ENCODE measurements at places on chromosomes 6 and 20.

DNA sequence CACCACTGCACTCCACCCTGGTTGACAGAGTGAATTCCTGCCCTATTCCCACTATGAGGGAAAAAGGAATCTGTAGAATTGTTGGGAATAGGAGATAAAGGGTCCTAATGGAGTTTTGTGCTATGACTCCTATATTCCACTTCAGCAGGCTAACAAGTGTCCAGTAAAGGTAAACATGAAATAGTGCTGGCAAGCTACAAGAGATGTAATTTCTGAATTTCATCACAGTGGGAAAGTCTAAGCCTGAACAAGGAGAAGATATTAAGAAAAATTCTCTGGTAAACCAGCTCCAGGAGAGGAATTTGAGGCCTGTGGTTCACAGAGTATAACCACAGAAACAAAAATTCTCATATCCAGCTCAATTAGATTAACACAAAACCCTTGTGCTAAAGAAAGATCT lies 10.3 kb upstream of the C6orf58 start:
- no peak for DNase-seq

DNA sequence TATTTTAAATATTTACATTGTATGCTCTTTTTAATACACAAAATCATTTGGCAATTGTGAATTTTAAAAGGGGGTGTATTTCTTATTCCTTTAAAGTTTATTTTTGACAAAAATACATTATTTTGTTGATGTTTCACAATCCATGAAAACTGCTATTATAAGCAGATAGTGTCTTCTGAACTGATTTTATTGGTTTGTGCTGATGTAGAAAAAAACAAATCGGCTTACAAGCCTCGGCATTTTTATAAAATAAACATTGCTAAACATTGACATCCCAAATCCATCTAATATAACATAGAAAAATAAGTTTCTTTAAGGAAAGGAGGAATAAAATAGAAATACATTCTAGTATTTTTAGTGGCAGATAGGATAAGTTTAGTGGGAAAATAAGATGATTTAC lies 634.7 kb downstream of the GRIK2 start:
- DNase-seq, result no peak

DNA sequence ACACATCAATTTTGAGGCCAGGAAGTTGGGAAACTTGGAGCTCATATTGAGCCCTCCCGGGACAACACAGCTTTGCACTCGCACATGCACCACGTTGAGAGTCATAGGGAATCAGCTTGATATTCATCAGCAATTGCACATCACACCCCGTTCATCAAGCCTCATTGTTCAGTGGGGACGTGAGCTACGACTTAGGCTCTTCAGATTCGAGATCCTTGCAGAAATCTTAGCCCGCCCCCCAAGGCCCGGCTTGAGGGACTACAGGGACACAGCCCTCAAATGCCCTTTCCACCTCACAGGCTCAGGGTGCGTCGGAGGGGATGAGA lies 93.0 kb upstream of the MAFB start:
- DNase-seq, result no peak

GRCh38 chr6:132231121-132231884 lies 170.0 kb downstream of the MOXD1 start:
- no peak for DNase-seq
